T-helper 17 cell (primary cell): ENCODE measurements at places on chromosomes 11 and 22. TPM values are rescaled to one million over a fixed set of nuclear protein-coding genes. Genes with fewer than 3 reads are reported as not detected.

DNA sequence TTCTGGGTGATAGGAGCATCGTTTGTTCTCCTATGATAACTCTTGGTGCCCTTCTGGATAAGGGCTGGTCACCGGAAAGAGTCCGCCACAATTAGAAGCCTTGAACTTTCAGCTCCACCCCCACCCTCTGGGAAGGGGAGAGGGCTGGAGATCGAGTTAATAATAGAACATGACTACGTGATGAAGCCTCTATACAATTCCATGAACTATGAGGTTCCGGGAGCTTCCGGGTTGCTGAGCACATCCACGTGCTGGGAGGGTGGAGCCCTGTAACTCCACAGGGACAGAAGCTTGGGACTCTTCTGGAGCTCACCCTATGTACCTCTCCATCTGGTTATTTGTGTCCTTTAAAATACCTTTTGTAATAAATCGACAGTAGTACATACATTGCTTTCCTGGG lies 40.3 kb downstream of the ARHGAP42 start:
- H3K36me3 ChIP-seq, result no peaks in the 10 kb centered on the region
- H3K4me1 ChIP-seq, result no peaks in the 10 kb centered on the region
- DNase-seq, result no peak
- no peaks in the 10 kb centered on the region for H3K27me3 ChIP-seq
- no peak overlapping the region for H3K4me3 ChIP-seq

DNA sequence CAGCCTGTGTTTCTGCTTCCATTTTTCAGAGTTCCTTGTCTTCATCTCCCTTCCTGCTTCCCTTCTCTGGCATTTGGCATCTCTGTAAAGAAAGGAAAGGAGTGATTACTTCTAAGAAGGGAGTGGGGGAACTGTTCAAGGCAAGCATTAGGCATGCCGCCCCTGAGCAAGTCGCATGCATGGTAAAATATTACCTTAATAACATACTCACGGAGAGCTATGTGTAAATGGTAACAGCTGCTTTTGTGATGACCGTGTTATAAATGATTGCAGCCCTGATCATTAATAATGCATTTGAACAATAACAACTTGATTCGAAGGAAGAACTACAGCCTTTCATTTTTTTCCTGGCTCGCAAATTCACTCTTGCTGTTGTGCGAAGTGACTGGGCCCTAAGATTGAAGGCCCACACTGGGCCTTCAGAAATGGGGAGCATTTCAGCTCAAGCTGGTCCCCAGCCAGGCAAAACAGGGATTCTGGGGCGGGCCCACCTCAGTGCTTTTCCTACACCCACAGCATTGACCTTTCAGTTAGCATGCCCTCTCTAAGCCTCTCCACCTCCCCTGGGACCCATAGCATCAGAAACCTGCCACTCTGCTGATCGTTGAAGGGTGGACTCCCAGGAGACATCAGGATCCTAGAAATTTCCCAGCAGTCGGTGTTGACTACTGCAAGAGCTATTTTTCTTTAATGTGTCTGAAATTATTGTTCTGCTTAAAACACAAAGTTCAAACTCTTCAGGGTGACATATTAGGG lies 263.0 kb upstream of the CADM1 start:
- no peak overlapping the region for H3K27ac ChIP-seq
- no peaks in the 10 kb centered on the region for H3K36me3 ChIP-seq
- no peak for DNase-seq
- no peaks in the 10 kb centered on the region for H3K4me1 ChIP-seq
- peaks cover 2% of the 10 kb centered on the region for H3K27me3 ChIP-seq
- H3K4me3 ChIP-seq, result no peak overlapping the region

DNA sequence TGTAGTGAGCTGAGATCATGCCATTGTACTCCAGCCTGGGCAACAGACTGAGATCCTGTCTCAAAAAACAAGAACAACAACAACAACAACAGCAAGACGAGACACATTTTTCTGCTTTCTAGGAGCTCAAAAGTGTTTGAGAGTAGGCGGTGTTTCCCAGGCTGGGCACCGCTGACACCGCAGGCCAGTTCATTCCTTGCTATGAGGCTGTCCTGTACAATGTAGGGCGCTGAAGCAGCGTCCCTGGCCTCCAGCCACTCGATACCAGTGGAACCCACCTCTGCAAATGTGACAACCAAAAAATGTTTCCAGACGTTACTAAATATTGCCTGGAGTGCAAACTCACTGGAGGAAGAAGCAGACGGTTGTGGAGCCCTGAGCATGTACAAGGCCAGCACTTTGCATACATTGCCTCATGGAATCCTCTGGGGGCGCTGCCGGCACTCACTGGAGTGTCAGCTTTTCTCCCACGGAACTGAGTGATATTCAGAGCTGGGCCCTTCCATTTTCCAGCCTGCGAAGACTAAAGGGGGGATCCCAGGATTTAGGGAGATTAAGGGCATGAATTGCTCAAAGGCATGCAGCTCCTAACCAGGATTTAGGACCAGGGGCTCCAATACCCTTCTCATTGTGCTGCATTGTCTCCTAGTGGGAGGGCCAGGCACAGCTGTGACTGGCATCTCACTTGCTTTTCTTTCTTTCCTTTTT lies 5.8 kb upstream of the MIEF1 start:
- H3K27me3 ChIP-seq, result peaks cover 6% of the 10 kb centered on the region
- H3K4me3 ChIP-seq, result no peak overlapping the region
- H3K27ac ChIP-seq, result no peak overlapping the region
- no peaks in the 10 kb centered on the region for H3K36me3 ChIP-seq

Gene SCGB1A1
- not detected for total RNA-seq

Gene OR51A2
- not detected for total RNA-seq
